ENCODE measurements at places on chromosomes 6 and 20. TPM values are rescaled to one million over a fixed set of nuclear protein-coding genes. Genes with fewer than 3 reads are reported as not detected.

The MAP3K5 gene
- total RNA-seq = 10.6 TPM

The OR12D3 gene
- 3.6 TPM for total RNA-seq

The SRMS gene
- total RNA-seq = not detected

The EFCAB8 gene
- 0.96 TPM for total RNA-seq

The CDH22 gene
- 0.24 TPM for total RNA-seq

DNA sequence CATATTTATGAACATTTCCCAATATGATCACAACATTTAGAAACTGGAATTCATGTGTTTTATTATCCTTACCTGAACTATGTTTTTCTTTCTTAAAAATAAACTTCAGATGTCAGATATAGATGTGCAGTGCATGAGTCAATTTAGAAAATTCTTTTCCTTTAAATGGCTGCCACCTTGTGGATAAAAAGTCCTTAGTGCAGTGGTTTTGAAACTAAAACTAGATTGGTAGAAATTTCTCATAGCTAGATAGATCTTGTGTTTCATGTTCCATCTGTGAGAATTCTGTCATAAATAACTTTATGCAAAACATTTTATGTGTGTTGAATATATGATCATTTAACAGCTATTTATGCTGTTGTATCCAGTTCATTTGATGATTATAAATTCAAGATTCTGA, 134.9 kb downstream of the KLHL32 start:
- DNase-seq = peak; percentile 61

GRCh38 chr6:161166176-161166575, 107.7 kb downstream of the AGPAT4 start:
- DNase-seq = no peak

- DNase-seq = no peak
These were observed 295.9 kb downstream of the GMDS start for GRCh38 chr6:1949538-1949937.

DNA sequence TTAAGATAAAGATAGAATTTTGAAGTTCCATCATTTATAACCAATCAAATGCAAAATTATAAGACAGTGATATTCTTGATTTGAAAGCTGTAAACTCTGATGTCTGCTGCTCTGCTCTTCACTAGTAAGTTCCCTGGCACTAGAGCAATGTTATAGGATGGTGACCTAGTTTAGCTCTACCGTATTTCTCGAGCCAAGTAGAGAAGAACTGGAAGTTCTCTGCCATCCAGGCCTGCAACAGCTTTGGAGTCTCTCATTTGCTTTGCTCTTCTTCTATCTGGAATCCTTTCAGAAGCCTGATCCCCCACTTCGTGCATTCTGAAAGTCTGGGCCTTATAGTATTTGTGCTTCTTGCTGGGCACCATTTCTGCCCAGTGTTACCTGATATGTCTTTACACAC, 100.3 kb downstream of the PLCB1 start:
- DNase-seq = no peak

DNA sequence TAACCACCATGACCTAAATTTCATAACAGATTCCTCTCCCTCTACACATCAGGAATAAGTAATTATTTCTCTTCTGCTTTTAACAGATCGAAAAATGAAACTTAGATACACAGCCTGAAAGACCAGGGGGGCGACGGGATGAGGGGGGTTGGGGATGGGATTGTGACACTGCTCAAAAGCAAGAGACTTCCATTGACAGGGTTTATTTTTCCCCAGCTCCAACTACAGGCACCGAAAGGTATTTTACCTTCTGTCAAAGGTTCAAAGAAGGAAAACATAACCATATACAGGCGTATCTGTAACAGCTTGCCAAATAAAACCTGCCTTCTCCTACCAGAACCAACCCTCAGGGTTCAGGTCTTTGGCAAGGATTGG, 1.3 kb downstream of the EPHA7 start:
- no peak for DNase-seq

GRCh38 chr6:105886066-105886813, 199.9 kb upstream of the PRDM1 start:
- DNase-seq = no peak

- no peak for DNase-seq
These were observed 34.9 kb downstream of the PYGB start for GRCh38 chr20:25282796-25283195.

- peak; percentile 12 for DNase-seq
These were observed 525 bp downstream of the MACROD2 start for GRCh38 chr20:13995841-13996240.

- no peak for DNase-seq
These were observed 4.4 kb downstream of the ANKRD60 start for GRCh38 chr20:58224097-58224496.

DNA sequence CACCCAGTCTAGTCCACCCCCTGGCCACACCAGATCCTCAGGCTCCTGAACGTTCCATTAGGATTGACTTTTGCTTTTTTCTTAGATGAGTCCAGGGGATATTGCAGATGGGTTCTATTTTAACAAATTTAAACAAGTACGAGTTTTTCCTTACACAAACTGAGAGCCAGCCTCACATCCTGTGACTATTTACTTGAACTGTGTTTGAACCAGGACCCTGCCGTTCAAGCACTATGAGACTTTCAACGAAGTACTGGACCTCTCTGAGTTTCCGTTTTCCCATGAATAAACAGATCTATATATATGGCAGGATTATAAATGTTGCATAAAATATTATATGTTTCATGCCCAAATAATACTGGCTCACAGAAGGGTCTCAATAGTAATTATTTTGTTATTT, 1.4 kb upstream of the METTL24 start:
- peak; percentile 46 for DNase-seq

DNA sequence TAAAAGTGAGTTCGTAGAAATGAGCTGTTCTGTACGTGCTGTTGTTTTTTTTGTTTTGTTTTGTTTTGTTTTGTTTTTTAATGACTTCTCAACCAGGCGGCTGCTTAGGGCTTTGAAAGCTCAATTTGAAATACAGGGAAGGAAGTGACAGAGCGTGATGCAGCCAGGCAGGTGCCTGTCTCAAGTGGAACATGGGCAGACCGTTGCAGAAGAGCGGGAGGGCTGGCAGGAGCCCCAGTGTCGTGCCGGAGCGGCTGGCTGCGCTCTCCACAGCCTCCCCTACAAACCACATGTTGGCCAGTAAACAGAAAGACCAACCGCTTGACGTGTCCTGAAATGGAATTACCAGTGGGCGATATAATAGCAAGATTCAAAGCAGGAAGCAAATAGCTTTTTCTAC, 164.9 kb upstream of the RREB1 start:
- DNase-seq = no peak

- DNase-seq = no peak
These were observed 855 bp upstream of the WFDC5 start for GRCh38 chr20:45115829-45116228.

- peak; percentile 59 for DNase-seq
These were observed 108.7 kb downstream of the NCOA3 start for GRCh38 chr20:47610247-47610944.

Data from umbilical cord (tissue), 2 donors.